ENCODE measurements at places on chromosomes 1 and 21.

- no peak for DNase-seq
These were observed 103.5 kb upstream of the CD55 start for GRCh38 chr1:207217778-207218511.

DNA sequence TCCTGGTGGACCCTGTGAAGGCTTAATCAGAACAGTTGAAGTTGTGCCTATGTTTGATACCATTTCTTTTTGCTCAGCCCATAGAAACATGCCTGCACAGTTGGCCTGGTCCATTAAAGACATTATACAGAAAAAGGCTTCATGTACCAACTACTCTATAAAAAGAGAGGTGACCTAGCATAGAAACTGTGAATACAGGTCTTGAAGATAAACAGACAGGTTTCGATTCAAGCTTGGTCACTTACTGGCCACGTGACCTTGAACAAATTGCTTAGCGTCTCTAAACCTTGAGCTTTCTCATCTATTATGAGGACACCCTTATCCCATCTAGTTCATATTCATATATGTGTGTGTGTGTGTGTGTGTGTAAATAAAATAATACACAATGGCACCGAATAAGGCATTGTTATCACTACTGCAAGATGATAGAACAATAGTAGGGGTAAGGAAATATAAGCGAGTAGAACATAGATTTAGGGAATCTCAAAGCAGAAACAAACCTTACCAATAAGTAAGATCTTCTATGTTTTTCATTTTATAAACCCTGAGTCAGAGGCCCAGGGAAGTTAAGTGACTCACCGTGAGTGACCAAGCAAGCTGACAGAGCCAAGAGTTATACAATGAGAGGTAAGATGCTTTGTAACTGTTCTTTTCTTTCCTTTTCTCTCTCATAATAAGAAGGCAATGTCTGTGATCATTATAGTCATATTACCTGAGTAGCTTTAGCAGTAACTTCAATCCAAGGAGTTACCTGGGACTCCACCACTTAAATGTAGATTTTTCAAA lies 476.8 kb upstream of the DEPDC1 start:
- DNase-seq, result no peak

- no peak for DNase-seq
These were observed 40.5 kb downstream of the PATJ start for GRCh38 chr1:61782771-61783170.

DNA sequence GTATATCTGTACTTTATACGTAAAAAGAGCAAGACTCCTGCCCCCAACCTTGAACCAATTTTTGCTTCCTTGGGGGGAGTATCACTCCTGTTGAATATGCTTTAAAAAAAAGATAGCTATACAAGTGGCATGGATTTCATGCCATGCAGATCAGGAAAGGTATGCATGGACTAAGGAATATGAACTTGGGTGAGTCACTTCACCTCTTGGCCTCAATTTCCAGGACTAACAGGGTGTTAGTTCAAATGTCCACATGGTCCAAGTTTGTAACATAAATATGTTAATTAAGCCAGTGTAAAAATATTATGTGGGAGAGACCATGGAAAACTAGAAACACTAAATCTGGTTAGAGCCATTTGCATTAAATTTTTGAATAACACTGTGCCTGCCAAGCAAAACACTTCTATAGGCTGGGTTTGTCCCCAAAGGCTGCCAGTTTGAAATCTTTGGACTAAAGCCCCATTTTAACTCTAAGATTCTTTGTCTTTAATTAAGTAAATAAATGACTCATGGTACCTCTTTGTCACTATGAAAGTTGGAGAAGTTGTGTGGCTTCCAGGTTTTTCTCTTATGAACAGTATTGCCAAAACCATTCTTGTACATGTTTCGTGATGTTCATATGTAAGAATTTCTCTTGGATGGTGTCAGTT lies 33.1 kb downstream of the FAM177B start:
- DNase-seq, result no peak

- DNase-seq, result peak; percentile 42
These were observed 126.8 kb upstream of the EDN2 start for GRCh38 chr1:41611068-41611931.

GRCh38 chr1:13652238-13652637 lies 47.8 kb upstream of the PRDM2 start:
- no peak for DNase-seq

DNA sequence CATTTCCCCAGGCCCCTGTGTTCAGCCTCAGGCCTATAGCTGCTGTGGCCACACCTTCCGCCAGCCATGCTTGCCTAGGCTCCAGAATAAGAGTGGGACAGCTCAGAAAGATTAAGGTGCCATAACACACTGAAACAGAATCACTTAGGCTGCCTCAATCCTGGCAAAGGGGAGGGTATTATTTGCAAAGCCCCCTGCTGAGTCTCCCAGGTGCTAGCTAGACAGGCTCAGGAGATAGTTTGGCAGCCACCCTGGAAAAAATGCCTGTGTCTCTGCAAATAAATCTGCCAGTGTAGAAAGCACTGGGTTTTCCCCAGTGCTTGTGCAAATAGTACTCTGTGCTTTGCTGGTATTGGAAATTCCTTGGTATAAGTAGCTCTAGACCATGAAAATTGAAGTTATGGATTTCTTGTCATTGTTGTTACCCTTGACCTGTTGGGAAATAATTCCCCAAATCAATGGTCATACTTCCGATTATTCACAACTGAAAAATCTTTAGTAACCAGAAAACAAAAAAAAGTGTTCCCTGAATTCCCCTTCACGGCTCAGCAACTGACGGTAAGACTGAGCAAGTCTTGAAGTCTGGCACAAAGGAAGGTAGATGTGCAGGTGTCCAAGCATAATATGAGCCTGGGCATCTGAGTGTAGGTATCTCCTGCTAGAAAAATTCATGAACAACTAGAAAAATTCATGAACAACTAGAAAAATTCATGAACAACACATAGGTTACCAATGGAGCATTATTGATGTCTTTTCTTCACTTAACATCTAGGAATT lies 56.9 kb downstream of the PROX1 start:
- DNase-seq, result no peak

- no peak for DNase-seq
These were observed 18.0 kb upstream of the TRAPPC10 start for GRCh38 chr21:43994085-43994484.

GRCh38 chr1:205317311-205317917 lies 4.1 kb downstream of the NUAK2 start:
- DNase-seq, result no peak

GRCh38 chr1:72936151-72936740 lies 653.9 kb upstream of the NEGR1 start:
- no peak for DNase-seq

- peak; percentile 79 for DNase-seq
These were observed at the start of gene SUSD4 for GRCh38 chr1:223363856-223364684. Gene SUSD4 (minus strand): TSS chr1:223364176. CDS start chr1:223363425, 751 bp downstream.

GRCh38 chr21:33651965-33652680 lies 9.8 kb downstream of the ITSN1 start:
- no peak for DNase-seq

DNA sequence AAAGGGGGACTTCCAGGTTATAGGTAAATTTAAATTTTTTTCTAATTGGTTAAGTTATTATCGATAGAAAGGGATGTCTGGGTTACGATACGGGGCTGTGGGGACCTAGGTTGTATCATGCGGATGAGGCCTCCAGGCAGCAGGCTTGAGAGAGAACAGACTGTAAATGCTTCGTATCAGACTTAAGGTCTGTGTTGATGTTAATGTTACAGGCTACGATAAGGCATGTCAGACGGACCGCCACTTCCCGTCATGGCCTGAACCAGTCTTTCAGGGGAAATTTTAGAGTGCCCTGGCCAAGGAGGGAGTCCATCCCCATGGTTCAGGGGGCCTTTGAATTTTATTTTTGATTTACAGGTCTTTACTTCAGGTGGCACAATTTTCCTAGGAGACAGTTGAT lies 16.7 kb downstream of the ABCG1 start:
- DNase-seq, result no peak

DNA sequence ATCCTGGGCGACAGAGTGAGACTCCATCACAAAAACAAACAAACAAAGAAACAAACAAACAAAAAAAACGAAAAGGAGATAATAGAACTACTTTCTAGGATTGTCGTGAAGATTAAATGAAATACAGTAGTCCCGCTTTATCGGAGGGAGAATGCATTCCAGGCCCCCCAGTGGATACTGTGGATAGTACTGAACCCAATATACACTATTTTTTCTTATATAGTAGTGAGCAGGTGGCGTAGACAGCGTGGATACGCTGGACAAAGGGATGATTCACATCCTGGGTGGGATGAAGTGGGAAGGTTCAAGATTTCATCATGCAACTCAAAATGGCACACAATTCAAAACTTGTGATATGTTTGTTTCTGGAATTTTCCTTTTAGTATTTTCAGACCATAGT lies 8.0 kb downstream of the SLC35F3 start:
- DNase-seq, result no peak

- no peak for DNase-seq
These were observed 36.0 kb downstream of the ABCG1 start for GRCh38 chr21:42254651-42255601.

DNA sequence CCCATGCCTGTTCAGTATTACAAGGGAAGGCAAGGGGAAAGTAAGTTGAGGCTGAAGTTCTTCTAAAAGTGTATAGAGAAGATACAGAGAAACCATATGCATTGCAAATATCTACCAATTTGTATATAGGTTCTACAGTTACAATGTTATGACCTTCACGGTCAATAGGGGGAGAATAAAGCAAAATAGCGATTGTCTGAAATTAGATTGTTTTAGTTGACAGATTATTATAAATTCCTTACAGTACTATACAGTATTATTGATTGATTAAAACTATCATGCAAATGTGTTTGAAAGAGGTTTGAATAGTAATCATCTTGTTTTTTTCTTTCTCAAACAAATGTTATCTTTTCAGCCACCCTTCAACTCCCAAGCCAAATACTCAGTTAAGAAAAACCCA lies 13.7 kb upstream of the BRINP3 start:
- no peak for DNase-seq

DNA sequence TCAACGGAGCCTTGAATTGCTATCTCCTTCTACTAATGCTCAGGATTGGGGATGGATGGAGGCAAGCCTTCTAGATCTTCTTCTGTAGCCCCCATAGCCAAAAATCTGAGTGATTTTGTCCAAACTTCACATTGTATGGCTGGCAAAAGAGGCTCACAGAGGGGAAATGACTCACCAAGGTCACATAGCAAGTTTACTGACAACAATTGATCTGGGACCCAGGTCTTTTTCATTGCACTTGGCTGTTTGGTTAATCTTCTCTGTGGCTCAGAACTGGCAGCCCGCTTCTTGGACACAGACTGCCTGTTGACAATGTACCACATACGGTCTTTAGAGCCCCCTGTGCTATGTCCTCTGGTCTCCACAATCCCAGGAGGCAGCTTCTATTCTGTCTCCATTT lies 3.0 kb upstream of the LACTBL1 start:
- no peak for DNase-seq

- DNase-seq, result no peak
These were observed 437.0 kb downstream of the SIPA1L2 start for GRCh38 chr1:232192781-232193450.

- DNase-seq, result no peak
These were observed 189.0 kb downstream of the URB2 start for GRCh38 chr1:229815076-229815475.

DNA sequence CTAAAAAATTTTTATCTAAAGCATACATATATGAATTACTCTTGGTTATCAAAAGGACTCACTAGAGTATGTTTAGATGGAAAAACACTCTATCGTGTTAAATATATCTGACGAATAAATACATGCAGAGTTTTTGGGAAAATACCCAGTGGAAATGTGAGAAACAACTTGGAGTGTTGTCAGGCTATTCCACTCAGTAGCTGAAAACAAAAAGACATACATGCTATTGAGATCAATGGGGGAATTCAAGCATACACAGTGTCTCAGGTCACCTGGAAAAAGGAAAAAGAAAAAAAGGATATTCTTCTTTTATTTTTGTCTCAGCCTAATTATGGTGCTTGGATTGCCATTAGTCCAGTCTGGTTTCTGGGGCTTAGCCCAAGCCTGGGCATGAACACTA lies 247.0 kb upstream of the LYPLAL1 start:
- DNase-seq, result no peak

Data from activated CD8-positive, alpha-beta memory T cell treated with anti-CD3 and anti-CD28 coated beads, Interleukin-2, amount 50 U/mL, for 48 hours (primary cell).